ENCODE measurements at places on chromosomes 3 and 15. TPM values are rescaled to one million over a fixed set of nuclear protein-coding genes. Genes with fewer than 3 reads are reported as not detected.

DNA sequence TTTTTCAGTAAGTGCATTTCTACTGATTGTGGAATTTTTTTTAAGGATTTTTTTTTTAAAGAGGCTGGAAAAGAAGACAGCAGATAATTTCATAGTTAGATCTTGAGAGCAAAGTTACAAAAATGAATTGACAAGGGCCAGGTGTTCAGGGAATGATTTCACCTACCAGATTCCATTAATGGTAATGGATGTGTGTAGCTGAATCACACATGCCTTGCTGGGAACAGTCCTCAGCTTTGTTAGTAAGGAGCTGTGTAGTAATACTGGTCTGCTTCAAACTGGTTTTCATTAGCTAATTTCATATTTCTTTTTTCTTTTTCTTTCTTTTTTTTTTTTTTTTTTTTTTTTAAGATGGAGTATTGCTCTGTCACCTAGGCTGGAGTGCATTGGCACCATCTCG, 16.0 kb downstream of the NR1D2 start:
- H3K36me3 ChIP-seq, result peaks cover 2% of the 10 kb centered on the region
- no peaks in the 10 kb centered on the region for H3K4me1 ChIP-seq
- no peaks in the 10 kb centered on the region for H3K27me3 ChIP-seq
- no peak overlapping the region for H3K27ac ChIP-seq

DNA sequence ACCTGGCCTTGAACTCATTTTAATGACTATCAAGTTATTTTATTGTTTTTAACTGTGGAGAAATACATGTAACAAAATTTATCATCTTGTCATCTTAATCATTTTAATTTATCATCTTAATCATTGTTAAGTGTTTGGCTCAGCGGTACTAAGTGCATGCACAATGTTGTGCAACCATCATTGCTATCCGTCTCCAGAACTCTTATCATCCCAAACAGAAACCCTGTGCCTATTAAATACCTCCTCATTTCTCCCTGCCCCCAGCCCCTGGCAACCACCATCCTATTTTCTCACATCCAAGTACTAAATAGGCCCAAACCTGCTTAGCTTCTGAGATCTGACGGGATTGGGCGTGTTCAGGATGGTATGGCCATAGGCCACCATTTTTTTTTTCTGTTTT, 51.5 kb upstream of the UBP1 start:
- no peak overlapping the region for H3K27ac ChIP-seq
- H3K4me3 ChIP-seq, result no peak overlapping the region
- no peaks in the 10 kb centered on the region for H3K27me3 ChIP-seq

- H3K4me3 ChIP-seq, result no peak overlapping the region
- H3K4me1 ChIP-seq, result no peaks in the 10 kb centered on the region
- no peaks in the 10 kb centered on the region for H3K36me3 ChIP-seq
- no peak for DNase-seq
- no peaks in the 10 kb centered on the region for H3K27me3 ChIP-seq
These were observed 184.5 kb downstream of the FNDC3B start for GRCh38 chr3:172223870-172224269.

DNA sequence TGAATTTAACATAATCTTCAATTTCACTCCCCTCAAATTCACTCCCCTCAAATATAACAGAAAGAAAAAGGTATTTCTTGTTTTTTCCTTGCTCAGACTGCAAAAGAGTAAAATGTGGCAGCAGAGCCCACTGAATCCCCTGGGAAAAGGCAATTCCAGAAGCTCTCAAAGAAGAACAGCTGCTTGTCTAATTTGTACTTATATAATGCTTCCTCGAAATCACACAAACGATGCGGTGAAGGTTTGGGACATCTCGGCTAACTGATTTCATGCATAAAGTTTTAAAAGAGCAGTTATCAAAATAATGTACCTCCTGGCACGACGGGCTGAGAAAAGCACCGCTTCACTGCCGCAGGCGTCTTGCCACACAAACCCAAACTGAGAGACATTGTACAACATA, 10.7 kb downstream of the BDH1 start:
- H3K4me3 ChIP-seq, result no peak overlapping the region
- no peaks in the 10 kb centered on the region for H3K4me1 ChIP-seq
- no peak overlapping the region for H3K27ac ChIP-seq
- peaks cover 25% of the 10 kb centered on the region for H3K36me3 ChIP-seq

DNA sequence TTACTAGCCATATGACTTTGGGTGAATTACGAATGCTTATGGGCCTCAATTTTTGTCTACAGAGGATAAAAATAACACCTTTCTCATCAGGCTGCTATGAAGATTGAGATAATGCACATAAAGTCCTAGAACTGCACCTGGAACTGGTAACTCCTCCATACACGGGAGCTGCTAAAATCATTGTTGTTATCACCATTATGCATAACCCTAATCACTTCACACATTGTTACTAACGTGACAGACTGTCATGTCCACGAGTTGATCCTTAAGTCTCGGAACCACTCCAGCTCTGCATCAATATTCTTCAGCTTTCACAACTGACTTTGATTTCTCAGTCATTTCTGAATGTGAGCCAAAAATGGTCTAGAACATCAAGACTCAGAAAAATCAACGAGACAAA, 64.1 kb downstream of the RFTN1 start:
- no peaks in the 10 kb centered on the region for H3K27me3 ChIP-seq
- no peak overlapping the region for H3K27ac ChIP-seq
- peaks cover 10% of the 10 kb centered on the region for H3K4me1 ChIP-seq
- H3K36me3 ChIP-seq, result peaks cover 10% of the 10 kb centered on the region

DNA sequence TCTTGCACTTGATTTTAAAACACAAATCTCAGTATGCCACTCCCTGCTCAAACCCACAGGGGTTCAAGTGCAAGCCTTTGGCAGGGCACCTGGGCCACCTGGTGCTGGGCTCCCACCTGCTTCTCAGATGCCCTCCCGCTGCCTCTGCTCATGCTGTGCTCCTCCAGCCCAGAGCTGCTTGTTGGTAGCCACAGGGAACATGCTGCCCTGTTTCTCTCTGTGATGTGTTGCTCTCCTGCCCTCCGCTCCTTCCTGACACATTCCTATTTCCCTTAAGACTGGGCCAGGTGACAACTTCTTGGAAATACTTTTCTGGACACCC, 27.1 kb upstream of the KY start:
- no peaks in the 10 kb centered on the region for H3K36me3 ChIP-seq
- H3K27me3 ChIP-seq, result no peaks in the 10 kb centered on the region
- no peak overlapping the region for H3K4me3 ChIP-seq
- no peak for DNase-seq
- H3K27ac ChIP-seq, result no peak overlapping the region

- no peak overlapping the region for H3K27ac ChIP-seq
These were observed 74.2 kb downstream of the EPHB3 start for GRCh38 chr3:184635774-184636173.

- no peak overlapping the region for H3K27ac ChIP-seq
- H3K4me3 ChIP-seq, result no peak overlapping the region
- no peaks in the 10 kb centered on the region for H3K27me3 ChIP-seq
- no peak for DNase-seq
- H3K36me3 ChIP-seq, result peaks cover 2% of the 10 kb centered on the region
These were observed 10.3 kb downstream of the ATG7 start for GRCh38 chr3:11282250-11283138.

- H3K36me3 ChIP-seq, result no peaks in the 10 kb centered on the region
- no peak overlapping the region for H3K4me3 ChIP-seq
These were observed 352.9 kb downstream of the PTPRG start for GRCh38 chr3:61914276-61914675.

DNA sequence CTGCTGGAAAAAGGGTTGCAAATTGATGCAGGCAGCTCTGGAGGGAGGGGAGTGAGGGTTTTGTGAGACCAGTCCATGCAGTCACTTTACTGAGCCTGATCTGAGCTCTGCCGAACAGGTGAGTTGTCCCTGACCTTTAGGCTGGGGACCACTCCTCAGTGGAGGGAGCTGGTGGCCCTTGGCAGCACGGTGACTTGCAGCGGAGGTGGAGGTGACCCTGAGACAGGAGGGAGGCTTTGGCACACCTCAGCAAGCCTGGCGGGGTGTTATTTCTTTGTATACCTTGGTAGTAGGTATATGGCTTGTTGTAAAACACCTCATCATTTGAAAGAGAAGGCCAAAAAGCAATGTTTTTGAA, 43.5 kb downstream of the FGD5 start:
- no peaks in the 10 kb centered on the region for H3K4me1 ChIP-seq
- no peaks in the 10 kb centered on the region for H3K27me3 ChIP-seq
- H3K4me3 ChIP-seq, result no peak overlapping the region
- H3K27ac ChIP-seq, result no peak overlapping the region
- no peak for DNase-seq

DNA sequence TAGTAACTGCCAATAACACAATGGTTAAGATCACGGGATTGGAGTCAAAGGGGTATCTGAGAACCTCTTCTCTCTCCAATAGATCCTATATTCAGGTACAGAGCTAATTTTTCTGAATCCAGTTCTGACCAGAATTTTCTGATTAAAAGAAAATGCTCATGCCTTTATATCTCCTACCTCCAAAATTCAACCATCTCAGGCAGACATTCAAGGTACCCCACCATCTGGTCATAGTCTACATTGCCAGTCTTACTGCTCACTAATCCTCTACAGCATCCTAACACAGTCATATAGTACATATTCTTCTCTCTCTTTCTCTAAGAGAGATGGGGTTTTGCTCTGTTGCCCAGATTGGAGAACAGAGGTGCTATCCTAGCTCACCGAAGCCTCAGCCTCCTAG, 59.1 kb downstream of the LSAMP start:
- no peak overlapping the region for H3K4me3 ChIP-seq
- H3K36me3 ChIP-seq, result no peaks in the 10 kb centered on the region
- no peaks in the 10 kb centered on the region for H3K27me3 ChIP-seq

DNA sequence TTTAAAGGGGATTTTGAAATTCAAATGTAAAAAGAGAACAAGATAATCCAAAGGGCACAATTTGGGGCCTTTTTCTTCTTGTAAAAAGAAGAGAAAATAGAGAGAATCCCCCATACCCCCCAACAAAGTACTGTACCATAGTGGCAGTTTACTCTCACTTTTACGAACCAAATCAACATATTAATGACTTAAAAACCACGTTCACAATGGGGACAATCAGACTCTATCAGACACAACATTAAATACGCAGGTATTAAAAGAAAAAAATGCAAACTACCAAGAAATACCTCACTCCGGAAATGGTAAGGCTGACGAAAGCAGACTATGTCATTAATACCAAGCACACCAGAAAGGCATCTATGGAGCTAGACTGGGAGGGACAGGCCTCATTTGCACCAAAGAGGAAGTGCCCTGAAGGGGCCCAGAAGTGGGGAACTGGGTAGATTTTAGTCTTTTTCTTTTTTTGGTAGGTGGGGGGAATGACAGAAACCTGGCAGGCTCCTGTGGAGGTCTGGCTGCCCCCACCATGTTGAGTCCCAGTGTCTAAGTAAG, 134.3 kb downstream of the TIGIT start:
- H3K36me3 ChIP-seq, result no peaks in the 10 kb centered on the region
- peak overlapping the region; percentile 88 for H3K27ac ChIP-seq
- H3K4me1 ChIP-seq, result peaks cover 4% of the 10 kb centered on the region
- no peak overlapping the region for H3K4me3 ChIP-seq

DNA sequence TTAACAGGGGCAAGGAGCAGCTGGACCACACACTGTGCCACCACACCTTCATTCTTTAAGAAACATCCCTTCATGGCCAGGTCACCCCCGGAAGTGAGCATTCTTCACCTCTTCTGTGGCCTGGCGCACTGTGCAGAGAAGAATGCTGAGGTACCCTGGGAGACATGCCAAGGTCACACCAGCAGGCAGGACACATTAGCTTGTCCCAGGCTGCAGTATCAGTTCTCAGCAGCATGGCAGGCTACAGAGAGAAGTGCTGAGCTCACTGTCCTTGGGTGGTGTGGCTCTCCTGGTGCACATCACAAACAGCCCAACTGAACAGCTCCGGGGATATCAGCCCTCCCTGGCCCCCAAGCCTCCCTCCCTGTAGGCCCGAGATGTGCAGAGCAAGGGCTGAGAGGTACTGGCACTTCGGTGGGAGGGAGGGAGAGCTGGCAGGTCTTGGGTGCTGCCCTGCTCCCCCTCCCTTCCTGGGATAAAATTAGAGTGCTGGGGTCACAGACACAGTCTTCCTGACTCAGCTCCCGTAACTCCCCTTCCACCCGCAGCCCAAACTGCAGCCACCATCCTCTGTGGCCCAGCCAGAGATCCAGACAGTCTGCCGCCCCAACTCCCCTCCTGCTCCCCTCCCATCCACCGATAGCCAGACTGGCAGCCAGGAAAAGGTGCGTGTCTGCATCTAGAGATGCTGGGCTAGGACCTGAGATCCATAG, 13.4 kb downstream of the SEMA7A start:
- H3K36me3 ChIP-seq, result peaks cover 3% of the 10 kb centered on the region
- no peak for DNase-seq
- no peak overlapping the region for H3K4me3 ChIP-seq
- H3K27ac ChIP-seq, result no peak overlapping the region

DNA sequence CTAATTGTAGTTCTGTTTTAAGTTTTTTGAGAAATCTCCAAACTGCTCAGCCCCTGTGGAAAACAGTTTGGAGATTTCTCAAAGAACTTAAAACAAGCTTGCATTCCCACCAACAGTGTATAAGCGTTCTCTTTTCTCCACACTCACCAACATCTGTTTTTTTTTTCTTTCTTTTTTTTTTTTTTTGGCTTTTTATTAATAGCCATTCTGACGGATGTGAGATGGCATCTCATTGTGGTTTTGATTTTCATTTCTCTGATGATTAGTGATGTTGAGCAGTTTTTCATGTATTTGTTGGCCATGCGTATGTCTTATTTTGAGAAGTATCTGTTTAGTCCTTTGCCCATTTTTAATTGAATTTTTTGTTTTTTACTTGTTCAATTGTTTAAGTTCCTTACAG, 73.1 kb upstream of the COL8A1 start:
- no peaks in the 10 kb centered on the region for H3K4me1 ChIP-seq

DNA sequence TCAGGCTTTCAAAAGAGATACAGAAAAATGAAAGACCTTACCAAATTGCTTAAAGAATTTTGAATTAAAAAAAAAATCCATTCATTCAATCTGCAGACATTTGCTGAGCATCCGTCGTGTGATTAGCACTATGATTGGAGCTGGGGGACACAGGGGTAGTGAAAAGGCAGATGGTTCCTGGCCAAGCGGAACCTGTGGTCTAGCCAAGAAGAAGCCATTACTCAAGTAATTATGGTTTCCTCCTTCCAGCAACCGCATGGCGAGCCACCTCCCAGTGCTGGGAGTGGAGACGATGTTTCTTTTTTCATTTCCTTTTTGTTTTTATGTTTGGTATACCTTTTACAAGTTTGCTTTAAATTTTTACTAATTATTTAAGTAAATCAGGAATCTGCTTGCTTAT, 140.2 kb downstream of the CACNA2D3 start:
- DNase-seq, result no peak
- H3K4me1 ChIP-seq, result no peaks in the 10 kb centered on the region
- no peaks in the 10 kb centered on the region for H3K36me3 ChIP-seq
- H3K4me3 ChIP-seq, result no peak overlapping the region
- no peak overlapping the region for H3K27ac ChIP-seq

Gene PKM
- 323 TPM for total RNA-seq

Gene MYD88
- total RNA-seq, result 52.3 TPM

Gene C15orf62
- total RNA-seq, result 9.5 TPM

Gene SIDT1
- 84.4 TPM for total RNA-seq

Gene NDUFB4
- total RNA-seq, result 58.1 TPM

Gene CHRM5
- not detected for total RNA-seq

Gene GOLGA8T
- total RNA-seq, result not detected

Gene PAQR5
- total RNA-seq, result not detected

Gene LSG1
- 54.6 TPM for total RNA-seq

Gene GATM
- total RNA-seq, result 18.2 TPM

Gene STRIT1
- total RNA-seq, result not detected

All from B cell (primary cell).